ENCODE measurements at places on chromosomes 1 and 21. TPM values are rescaled to one million over a fixed set of nuclear protein-coding genes. Genes with fewer than 3 reads are reported as not detected.

Gene LENEP
- not detected for total RNA-seq

Gene PUSL1
- total RNA-seq = 30.0 TPM

Gene LRRC38
- not detected for total RNA-seq

Gene PCBP3
- 1.3 TPM for total RNA-seq

Gene ARHGEF16
- 0.12 TPM for total RNA-seq

Gene DUSP12
- 39.9 TPM for total RNA-seq

Gene DYNLT4
- total RNA-seq = 1.0 TPM

Gene BCAR3
- 0.66 TPM for total RNA-seq

Gene MATN1
- total RNA-seq = 1.1 TPM

Gene ANGPTL3
- total RNA-seq = not detected

Gene RGS8
- total RNA-seq = not detected

Gene SLC26A9
- total RNA-seq = not detected

Gene WRAP73
- total RNA-seq = 31.2 TPM

Gene GBP5
- 186 TPM for total RNA-seq

Gene PPM1J
- 0.94 TPM for total RNA-seq

Gene AGMAT
- 25.4 TPM for total RNA-seq

Gene GUCA2B
- total RNA-seq = not detected

Gene NECTIN4
- 0.16 TPM for total RNA-seq

Gene NOTCH2
- 39.5 TPM for total RNA-seq

Gene RXFP4
- 0.16 TPM for total RNA-seq

Gene SMAP2
- total RNA-seq = 160 TPM

Gene AVPR1B
- not detected for total RNA-seq

Gene FMO3
- total RNA-seq = not detected

Gene PGLYRP4
- not detected for total RNA-seq

Gene AADACL4
- not detected for total RNA-seq

Gene C1orf141
- total RNA-seq = not detected

Gene GPR37L1
- not detected for total RNA-seq

Gene SPATA45
- total RNA-seq = not detected

Gene TRMT1L
- 27.7 TPM for total RNA-seq

Gene S100A3
- total RNA-seq = not detected

Gene MYCL
- total RNA-seq = 0.20 TPM

Gene SLAMF9
- not detected for total RNA-seq

Gene SELE
- total RNA-seq = not detected

Gene BCAS2
- total RNA-seq = 69.1 TPM

Gene SLC2A5
- total RNA-seq = 0.08 TPM

Gene LINGO4
- not detected for total RNA-seq

Gene CCDC30
- 1.0 TPM for total RNA-seq

Gene DENND1B
- total RNA-seq = 11.8 TPM

Gene TRIM67
- total RNA-seq = not detected

Gene SPEN
- 51.9 TPM for total RNA-seq

Gene OR2L13
- total RNA-seq = not detected

Gene CYP4X1
- total RNA-seq = not detected

Gene FCRL2
- total RNA-seq = 0.26 TPM

Gene S100A16
- total RNA-seq = not detected

Gene PRCC
- 96.0 TPM for total RNA-seq

Gene CYP4Z1
- not detected for total RNA-seq
